ENCODE measurements at places on chromosomes 2 and 18.

GRCh38 chr18:23887035-23887434, 127.5 kb upstream of the TTC39C start:
- no peak for DNase-seq

GRCh38 chr2:175372704-175373701, 191.5 kb upstream of the ATP5MC3 start:
- DNase-seq = no peak

- no peak for DNase-seq
These were observed 111.2 kb downstream of the BAZ2B start for GRCh38 chr2:159505196-159505595.

- DNase-seq = no peak
These were observed 146.6 kb downstream of the GALNT3 start for GRCh38 chr2:165647409-165647808.

DNA sequence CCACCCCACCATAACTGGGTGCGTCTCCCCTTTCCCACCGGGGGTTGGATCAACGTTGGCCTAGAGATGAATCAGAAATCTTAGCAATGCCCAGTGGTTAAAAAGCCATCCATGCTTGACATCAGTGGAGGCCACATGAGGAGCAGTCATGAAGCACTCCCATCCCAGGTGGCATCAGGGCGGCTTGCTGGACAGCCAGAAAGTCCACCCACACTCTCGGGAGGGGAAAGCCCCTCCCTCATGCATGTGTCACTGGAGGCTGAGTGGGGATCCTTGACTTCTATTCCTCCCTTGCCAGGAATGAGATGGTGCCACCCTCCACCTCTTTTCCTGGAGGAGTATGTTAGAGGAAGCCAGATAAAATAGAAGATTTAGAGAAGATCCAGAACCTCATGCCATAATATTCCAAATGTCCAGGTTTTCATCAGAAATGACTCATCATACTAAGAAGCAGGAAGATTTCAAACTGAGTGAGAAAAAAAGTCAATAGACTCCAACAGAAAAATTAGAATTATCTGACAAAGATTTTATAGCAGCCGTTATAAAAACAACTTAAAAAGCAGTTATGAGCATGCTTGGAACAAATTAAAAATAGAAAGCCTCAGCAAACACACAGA, 507.1 kb upstream of the ID2 start:
- DNase-seq = no peak

GRCh38 chr2:71889759-71890684, 257.6 kb downstream of the CYP26B1 start:
- DNase-seq = no peak

DNA sequence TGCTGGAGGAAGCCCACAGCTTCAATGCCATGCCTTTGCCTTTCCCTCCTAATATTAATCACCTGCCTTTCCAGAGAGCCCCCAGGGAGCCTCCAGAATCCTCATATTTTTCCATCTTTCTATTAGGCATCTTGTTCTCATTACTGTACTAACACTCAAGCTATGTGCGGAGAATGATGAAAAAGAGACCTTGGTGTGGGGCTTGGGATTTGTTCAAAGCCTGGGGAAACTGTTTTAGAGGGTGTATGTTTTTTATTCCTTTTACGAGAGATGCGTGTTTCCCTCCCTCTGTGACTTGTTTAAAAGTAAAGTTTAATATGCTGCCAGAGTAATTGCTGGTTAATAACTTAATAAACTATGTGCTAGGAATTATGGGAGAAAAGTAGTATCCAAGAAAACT, 102.4 kb upstream of the ZFP36L2 start:
- DNase-seq = no peak

DNA sequence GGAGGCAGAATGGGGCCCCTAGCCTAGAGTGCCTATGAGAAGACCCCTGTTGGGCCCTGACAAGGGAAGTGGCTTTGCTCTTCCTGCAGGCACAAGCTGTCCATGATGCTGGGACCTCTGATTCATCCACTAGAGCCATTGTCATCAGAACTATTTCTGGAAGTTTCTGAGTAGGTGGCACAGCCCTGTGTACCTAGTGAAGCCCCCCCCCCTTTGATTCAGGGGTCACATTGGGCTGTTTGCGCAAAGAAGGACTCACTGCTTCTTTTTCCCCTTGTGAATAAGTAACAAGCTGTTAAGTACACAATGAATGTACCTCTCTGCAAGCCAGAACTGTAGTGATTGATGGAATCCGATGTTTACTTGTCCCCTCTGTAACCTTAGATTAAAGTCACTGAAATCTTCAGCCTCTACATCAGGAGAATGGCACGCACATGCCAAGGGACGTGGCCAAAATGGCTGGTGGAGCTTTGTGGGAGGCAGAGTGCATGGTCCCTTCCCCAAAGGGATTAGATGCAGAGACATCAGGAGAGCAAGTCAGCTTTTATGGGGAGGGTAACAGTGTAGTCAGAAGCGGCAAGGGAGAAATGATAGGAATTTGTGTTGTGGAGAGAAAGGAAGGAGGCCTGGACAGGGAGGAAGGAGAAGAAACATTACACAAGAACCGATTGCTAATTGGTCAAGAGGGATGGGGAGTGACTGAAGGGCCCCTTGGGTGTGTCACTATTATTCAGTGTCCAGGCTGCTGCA, 267.6 kb upstream of the RAB12 start:
- no peak for DNase-seq

DNA sequence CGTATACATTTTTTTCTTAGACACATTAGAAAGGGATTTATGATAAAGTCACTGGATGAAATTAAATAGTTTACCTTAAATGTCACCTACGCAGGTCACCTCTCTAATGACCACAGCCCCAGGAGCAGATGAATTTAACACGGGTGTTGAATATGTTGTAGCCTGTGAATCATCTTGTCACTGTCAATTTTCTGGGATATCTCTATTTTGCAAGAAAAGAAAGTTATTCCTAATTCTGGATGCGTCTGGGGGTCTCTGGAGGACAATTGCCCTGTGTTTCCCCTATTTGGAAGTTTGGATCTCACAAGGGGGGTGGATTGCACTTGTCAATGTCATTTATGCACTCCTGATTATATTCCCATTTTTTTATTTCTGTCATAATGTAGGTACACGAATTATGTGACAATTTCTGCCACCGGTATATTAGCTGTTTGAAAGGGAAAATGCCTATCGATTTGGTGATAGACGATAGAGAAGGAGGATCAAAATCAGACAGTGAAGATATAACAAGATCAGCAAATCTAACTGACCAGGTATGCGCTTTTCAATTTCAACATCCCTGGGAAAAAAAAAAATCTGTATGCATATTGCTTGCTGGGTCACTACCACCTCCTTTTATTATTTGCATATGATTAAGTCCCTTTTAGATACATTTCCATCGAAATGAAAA, 7.7 kb downstream of the MEIS1 start:
- no peak for DNase-seq

GRCh38 chr2:147589127-147589526, 255.7 kb upstream of the ACVR2A start:
- DNase-seq = no peak

- DNase-seq = no peak
These were observed 125.7 kb upstream of the PXDN start for GRCh38 chr2:1869987-1870386.

DNA sequence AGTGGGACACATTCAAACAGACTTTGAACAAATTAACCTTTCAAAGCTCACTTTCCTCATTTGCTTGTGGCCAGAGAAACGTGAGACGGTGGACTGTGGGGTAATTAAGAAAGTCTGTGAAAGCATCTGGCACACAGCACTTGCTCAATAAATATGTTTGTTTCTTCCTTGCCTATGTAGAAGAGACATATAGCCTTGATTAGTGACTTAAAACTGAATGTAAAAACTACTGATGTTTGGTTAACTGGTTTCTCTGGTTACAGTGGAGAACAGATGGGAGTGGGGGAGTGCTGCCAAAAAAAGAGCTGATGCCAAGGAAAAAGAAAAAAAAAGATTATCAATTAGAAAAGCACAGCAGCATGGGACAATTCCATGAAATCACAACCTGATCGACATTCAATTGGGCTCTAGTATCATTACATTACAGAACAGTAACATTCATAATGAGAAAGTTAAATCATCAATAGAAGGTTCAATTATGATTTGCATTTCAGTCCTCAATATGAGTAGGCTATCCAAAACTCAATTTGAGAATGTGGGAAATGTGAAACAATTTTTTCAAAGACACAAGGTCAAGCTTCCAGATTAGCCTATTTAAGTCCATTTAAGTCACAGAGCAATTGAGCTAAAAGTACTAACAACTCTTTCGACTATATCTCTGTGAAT, 14.7 kb downstream of the CUL3 start:
- DNase-seq = no peak

DNA sequence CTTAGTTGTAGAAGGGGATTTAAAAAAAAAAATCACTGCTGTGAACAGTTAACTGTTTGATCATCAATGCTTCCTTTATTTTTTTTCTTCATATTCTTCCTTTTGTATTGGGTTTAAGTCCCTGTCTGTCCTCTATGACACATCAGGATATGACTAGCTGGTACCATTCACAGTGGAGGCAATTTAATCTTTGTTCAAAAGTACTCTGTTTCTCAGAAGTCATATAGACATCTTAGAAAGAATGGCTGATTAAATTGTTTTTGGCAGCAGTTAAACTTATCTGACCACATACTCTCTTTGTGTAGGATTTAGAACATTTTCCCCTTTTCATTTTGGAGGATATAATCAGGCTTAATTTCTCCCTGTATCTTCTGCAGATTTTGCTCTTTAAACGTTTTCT, 807.8 kb upstream of the CDH2 start:
- DNase-seq = no peak
